ENCODE measurements at places on chromosomes 1 and 21. TPM values are rescaled to one million over a fixed set of nuclear protein-coding genes. Genes with fewer than 3 reads are reported as not detected.

GRCh38 chr1:217333939-217334338, 297.0 kb downstream of the GPATCH2 start:
- no peak for DNase-seq

- DNase-seq = no peak
These were observed 11.7 kb upstream of the CAPN9 start for GRCh38 chr1:230735447-230735846.

DNA sequence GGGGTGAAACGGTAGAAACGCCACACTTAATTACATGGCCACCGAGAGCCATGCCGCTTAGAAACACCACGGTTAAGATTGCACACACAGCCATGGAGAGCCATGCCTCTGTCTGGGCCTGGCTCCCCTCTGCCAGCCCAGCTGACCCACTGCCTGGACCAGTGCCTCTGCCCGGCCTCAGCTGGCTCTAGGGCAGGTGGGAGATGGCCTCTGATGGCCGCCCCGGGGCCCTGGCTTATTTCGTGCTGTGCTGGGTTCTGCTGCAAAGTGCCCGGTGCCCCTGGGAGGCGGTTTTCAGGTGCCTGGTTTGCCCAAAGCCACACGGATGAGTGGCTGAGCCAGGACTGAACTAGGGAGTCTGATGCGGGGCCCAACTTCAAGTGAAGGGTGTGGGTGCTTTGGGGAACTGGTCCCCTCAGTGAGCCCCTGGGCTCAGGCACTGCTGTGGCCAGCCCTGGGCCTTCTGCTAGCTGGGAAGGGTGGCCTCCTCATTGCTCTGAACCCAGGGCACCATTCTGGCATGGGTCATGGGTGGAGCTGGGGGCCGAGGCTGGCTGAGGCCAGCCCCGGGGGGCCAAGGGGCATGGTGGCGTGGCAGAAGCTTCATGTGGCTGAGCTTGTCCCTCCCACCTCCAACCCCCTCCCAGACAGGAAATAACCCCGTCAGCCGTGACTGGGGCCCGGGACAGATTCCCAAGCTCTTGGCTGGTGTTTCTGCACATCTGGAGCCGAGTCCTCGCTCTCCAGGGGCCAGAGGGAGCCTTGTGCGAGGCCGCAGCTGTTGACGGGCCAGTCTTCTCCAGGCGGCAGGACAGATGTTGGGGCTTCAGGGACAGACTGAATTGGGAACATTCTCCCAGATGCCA, 1.9 kb upstream of the GPR153 start:
- DNase-seq = no peak

GRCh38 chr1:15850471-15851001, 3.0 kb downstream of the SPEN start:
- DNase-seq = no peak

GRCh38 chr1:77925518-77925917, 37.1 kb downstream of the NEXN start:
- no peak for DNase-seq

GRCh38 chr1:3747903-3748302, 4.3 kb upstream of the CCDC27 start:
- no peak for DNase-seq

DNA sequence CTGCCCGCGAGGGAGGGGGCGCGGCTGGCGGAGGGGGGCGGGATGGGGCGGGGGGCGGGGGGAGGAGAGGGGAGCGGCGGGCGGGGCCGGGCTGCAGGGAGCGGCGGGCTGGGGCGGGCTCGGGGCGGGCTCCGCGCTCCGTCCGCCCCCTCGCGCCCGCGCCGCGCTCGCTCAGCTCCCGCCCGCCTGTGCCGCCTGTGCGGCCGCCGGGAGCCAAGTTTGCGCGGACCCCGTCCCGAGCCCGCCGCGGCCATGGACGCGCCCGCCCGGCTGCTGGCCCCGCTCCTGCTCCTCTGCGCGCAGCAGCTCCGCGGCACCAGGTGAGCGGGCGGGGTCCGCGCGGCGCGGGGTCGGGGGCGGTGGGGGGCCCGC, at the start of gene GABRD:
GABRD (plus strand) TSS at position 174 of the 372 bp plus-strand sequence; CDS start at position 253, 79 bp downstream.
- DNase-seq = no peak

GRCh38 chr1:115059316-115059715, 29.7 kb downstream of the TSHB start:
- no peak for DNase-seq

GRCh38 chr1:9315411-9316079, 22.9 kb downstream of the SPSB1 start:
- peak; percentile 85 for DNase-seq

GRCh38 chr1:110563089-110563488, 43.1 kb downstream of the KCNA2 start:
- no peak for DNase-seq

Gene CACHD1
- 6.9 TPM for total RNA-seq

Gene ZNF695
- total RNA-seq = 1.8 TPM

Data from H4 (cell line).